ENCODE measurements at places on chromosomes 5 and 9.

DNA sequence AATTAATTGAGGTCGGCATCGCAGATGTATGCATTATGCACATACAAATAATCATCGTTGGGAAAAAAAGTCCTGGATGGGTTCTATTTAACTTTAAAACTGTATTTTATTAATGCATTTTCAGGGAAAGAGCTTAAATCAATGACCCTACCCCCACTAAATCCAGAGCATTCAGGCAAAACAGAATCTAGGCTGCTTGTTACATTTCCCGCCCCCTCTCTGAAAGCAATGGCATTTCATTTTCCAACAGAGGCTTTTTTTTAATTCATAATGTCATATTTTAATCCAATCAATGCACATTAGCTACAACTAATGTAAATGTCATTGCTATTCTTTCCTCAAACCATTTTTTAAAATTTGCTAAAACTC lies 117.4 kb upstream of the GRIA1 start:
- no peak for DNase-seq

- DNase-seq, result no peak
Observed at GRCh38 chr5:95826949-95827891, 4.7 kb upstream of the GLRX start.

GRCh38 chr5:170161069-170161468 lies 55.4 kb downstream of the FOXI1 start:
- DNase-seq, result no peak

GRCh38 chr9:130480673-130481072 lies 35.9 kb downstream of the ASS1 start:
- peak; percentile 86 for DNase-seq

DNA sequence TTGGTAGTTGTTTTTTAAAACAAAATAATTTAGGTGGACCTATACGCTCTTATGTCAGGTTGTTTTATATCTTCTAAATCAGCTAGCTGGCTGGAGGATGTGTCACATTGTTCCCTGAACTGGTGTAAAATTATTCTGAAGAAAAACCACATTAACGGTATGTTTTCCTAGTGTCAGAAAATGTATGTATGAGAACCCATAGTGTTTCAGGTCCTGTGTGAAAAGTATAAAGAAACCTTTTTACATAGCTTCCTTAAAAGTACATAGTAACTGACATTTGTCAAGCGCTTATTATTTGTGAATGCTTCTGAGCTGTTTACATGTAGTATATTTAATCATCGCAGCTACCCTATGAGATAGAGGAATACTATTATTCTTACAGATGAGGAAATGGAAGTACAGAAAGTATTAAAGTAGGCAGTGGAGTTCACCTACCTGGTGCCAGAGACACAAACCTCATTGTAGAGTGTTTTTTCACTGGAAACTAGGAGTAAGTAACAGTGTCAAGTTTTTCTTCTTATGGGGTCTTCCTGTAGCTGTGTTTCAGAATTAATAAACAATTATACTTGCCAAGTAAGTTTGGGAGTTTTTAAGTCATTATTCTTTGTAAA lies 10.4 kb upstream of the FAM120AOS start:
- DNase-seq, result no peak

DNA sequence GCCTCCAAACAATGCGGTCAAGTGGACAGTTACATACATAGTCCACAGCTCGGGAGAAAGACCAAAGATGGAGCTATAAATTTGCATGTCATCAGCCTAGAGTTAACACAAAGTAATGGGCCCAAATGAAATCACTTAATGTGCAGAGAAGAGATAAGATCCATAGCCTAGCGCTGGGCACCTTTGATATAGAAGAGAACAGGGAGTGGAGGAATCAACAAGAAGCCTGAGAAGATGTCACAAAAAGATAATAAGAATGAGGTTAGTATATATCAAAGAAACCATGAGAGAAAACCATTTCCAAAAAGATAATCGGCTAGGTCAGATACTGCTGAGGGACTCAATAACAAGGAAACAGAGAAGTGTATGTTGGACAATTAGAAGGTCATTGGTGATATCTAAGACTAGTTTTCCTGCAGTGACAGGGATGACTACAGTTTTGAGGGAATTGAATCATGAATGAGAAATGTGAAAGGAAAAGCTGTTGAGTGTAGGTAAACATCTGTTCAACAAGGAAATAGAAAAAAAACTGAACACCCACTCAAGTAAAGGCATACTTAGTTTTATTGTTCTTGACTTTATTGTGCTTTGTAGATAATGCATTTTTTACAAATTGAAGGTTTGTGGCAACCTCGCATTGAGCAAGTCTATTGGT lies 68.7 kb upstream of the CDH6 start:
- DNase-seq, result no peak

GRCh38 chr9:35828716-35829083 lies at the start of gene FAM221B:
FAM221B (minus strand) TSS chr9:35828732; CDS start chr9:35826161, 2,571 bp downstream.
- peak; percentile 63 for DNase-seq

GRCh38 chr5:91293131-91293530 lies 90.0 kb downstream of the ARRDC3 start:
- peak; percentile 67 for DNase-seq

- DNase-seq, result peak; percentile 65
Observed at GRCh38 chr9:113446323-113446740, 17.2 kb upstream of the RGS3 start.

DNA sequence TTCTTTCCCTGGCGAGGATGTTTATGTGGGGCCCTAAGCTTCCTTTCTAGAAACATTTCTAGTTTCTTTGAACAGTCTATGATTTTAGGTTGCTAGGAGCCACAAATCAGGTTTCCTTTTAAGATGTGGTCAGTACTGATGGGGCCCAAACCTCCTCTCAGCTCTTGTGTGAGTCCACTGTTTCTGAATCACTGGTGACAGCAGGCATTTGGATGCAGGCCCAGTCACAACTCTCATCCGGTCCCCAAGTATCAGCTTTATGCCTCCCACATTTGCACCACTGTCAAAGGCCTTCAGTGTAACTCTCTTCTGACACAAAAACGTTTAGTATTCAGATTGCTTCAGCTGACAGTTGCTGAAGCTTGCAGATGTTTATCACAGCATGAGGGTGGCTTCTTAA lies 7.8 kb downstream of the DMRT2 start:
- no peak for DNase-seq

DNA sequence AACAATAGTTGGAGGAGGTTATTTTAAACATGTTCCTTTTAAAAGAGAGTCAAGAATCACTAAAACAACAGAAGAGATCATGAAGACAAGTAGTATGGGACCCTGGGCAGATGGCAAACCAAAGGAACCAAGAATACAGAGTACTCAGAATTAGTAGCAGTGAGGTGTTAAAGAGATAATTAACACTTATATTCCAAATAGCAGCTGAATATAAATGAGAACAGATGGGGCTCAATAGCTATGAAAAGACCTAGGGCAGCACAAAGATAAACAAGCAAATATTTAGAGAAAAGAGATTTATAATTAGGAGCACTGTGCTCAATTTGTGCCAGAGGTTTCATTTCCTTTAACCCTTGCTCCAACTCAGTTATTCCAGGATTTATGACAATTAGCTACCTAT lies 159.1 kb downstream of the FAM114A2 start:
- no peak for DNase-seq

- DNase-seq, result no peak
Observed at GRCh38 chr9:124749781-124750180, 21.3 kb downstream of the NR6A1 start.

DNA sequence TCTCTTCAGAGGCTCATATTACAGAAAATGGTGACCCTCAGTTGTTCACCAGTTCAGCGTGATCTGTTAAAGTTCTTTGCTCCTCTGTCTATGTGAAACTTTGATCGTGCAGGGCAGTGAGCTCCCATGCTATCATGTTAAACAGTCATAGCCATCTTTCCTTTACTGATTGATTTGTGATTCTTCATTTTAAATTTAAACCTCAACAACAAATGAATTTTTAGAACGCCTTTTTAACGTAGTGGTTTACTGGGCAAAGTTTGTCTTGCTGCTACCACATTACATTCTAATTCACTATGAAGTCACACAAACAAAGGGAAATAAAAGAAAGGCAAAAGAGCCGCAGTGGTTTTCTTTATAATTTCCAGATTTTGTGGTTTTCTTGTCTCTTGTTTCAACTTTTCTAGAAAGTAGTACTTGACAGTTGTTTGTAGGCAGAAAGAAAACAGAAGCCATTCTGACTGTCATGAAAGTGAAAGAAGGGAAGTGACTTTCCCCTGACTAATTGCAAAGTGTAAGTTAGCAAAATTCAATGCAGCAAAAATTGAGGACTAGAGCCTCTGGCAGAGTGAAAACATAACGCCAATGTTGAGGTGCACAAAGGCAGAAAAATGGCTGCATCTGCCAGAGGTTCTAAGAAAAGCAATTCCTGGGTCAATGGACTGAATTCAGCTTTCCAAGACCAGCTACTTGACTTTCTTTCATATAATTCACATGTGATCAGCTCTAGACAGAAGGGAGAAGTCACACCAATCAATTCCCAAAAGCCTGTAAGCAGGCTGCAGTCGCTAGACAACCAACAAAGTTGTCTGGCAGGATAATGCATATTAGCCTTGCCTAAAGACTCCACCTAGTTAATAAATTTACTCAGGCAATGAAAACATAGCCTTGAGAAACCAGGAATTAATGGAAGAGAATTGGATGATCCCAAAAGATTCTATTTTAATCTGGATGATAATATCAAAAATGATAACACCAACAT lies 7.1 kb upstream of the IFNA6 start:
- DNase-seq, result no peak

DNA sequence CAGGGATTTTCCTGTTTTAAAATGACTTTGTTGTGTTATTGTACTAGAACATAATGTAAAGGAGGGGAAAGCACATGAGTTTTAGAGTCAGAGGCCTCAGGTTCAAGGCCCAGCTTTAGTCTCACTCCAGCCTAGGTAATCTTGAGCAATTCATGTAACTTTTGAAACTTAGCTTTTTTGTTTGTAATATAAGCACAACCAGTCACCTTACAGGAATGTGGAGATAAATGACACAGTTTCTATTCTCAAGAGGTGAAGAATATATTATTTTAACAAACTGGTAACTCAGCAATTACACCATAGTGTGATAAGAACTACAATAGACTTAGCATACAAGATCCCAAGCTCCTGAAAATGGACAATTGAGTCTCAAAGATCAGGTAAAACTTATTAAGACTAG lies 51.2 kb downstream of the ADAMTS19 start:
- no peak for DNase-seq

DNA sequence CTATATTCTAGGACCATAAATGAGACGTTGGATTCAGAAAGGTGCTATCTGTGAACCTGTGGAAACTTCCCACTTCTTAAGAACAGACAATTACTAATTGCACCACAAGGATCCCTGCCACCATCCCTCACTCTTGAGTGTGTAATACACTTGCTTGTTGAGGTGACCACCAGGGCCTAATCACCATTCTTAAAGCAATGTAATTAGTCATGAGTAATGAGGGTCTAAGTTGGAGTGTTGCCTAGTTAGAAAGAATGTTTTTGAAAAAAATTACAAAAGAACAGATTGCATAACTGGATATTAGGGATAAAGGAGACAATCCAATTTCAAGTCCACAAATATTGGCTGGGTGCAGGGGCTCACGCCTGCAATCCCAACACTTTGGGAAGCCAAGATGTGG lies 56.9 kb upstream of the TRIO start:
- no peak for DNase-seq

GRCh38 chr9:18235181-18235908 lies 238.6 kb upstream of the ADAMTSL1 start:
- no peak for DNase-seq

DNA sequence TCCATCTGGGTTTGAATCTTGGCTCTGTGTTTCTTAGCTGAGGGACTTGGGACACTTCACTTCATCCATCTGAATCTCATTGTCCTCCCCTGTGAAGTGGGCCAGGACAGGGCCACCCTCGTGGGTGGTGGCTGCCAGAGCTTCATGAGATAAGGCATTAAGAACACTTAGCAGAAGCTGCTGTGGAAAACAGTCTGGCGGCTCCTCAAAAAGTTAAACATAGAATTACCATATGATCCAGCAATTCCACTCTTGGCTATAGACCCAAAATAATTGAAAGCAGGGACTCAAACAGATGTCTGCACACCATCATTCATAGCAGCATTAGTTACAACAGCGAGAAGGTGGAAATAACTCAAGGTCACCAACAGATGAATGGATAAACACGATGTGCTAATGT lies 42.4 kb upstream of the GGTA1 start:
- DNase-seq, result no peak

GRCh38 chr5:131747180-131748105 lies 49.4 kb downstream of the FNIP1 start:
- DNase-seq, result no peak

DNA sequence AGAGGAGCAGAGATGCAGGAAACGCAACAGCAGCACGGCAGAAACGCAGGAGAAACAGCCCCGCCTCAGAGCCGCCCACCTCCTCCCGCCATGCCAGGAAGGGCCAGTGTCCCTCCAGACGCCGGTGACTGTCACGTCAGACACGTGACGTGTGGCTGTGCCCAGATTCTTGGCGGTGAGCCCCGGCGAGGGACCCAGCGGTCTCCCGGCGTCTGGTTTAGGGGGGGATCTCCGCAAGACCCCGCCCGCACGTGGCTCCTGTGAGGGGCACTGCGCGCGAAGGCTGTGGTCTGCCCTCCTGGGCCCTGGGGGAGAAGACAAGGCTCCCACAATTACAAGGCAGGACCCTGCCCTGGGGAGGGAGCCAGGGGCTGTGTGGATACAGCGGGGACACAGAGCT lies 2.4 kb upstream of the LCN8 start:
- no peak for DNase-seq

GRCh38 chr9:129184596-129185122 lies 6.6 kb upstream of the IER5L start:
- DNase-seq, result no peak

DNA sequence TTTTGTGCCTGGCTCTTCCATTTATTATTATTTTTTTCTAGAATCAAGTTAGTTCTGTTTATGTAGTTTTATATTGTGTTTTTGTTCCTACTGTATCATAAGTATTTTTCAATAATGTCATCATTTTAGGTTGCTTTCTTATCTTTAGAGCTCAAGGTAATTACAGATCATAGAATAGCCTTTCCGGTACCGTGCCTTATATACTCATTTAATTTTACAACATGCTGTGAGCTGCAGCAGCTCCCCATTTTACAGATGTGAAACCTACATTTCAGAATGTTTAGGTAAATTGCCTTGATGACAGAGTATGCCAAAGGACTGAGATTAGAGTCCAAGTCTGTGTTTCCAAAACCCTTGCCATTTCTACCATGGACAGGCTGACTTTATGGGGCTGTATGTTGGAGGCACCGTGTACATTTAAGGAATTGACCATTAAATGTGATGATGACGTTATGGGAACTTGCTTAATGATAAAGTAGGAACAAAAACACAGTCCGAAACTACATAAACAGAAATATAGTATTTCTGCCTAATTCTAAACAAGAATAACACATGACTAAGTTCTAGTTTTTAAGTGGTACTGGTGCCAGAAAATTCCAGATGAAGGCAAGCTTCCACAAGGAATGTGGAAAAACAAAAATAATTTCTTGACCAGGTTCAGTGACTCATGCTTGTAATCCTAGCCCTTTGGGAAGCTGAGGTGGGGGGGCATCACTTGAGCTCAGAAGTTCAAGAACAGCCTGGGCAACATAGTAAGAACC lies 97.7 kb downstream of the IQGAP2 start:
- no peak for DNase-seq

DNA sequence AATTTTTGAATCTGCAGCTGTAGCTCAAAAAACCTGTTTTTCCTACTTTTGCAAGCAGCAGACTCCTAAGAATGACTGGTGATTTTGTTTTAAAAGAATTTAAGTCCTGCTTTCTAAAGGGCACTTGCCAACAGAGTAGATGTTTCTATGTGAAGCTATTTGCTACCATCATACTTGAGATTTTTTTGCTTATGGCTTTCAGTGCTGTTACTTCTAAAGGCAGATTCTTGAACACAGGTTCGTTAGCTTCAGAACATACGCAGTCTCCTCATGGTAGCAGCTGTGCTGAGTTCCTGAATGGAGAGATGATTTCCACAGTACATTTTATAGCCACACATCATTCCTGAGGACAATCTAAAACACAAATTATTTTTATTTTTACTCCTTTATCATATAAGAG lies 24.4 kb upstream of the ELL2 start:
- no peak for DNase-seq

All from iPS-NIHi11 (cell line).